ENCODE measurements at places on chromosomes 13 and 19. TPM values are rescaled to one million over a fixed set of nuclear protein-coding genes. Genes with fewer than 3 reads are reported as not detected.

DNA sequence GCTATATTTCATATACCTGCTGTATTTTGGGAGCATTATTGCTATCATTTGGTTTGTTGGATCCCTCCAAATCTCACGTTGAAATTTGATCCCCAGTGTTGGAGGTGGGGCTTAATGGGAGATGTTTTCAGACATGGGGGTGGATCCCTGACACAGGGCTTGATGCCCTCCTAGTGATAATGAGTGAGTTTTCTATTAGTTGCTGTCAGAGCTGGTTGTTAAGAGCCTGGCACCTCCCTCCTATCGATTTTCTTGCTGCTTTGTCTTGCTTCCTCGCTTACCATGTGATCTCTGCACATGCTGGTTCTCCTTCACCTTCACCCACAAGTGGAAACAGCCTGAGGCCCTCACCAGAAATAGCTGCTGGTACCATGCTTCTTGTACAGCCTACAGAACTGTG lies 259.9 kb upstream of the STARD13 start:
- no peak for DNase-seq

Gene ERCC1
- 80.3 TPM for total RNA-seq

Gene URAD
- not detected for total RNA-seq

GRCh38 chr13:110017379-110017778 lies 231.0 kb upstream of the IRS2 start:
- no peak for DNase-seq

Gene MAST1
- 3.1 TPM for total RNA-seq

GRCh38 chr19:33988601-33989000 lies 183.7 kb upstream of the LSM14A start:
- DNase-seq, result no peak

- no peak for DNase-seq
Observed at GRCh38 chr13:30676672-30677071, 58.7 kb upstream of the ALOX5AP start.

GRCh38 chr19:10730932-10731331 lies 13.1 kb downstream of the DNM2 start:
- no peak for DNase-seq

Gene ZNF431
- 10.8 TPM for total RNA-seq

GRCh38 chr13:59144700-59145099 lies 1019.0 kb downstream of the DIAPH3 start:
- no peak for DNase-seq

Gene SOX1
- not detected for total RNA-seq

All from Panc1 (cell line).